ENCODE measurements at places on chromosomes 7 and 10.

DNA sequence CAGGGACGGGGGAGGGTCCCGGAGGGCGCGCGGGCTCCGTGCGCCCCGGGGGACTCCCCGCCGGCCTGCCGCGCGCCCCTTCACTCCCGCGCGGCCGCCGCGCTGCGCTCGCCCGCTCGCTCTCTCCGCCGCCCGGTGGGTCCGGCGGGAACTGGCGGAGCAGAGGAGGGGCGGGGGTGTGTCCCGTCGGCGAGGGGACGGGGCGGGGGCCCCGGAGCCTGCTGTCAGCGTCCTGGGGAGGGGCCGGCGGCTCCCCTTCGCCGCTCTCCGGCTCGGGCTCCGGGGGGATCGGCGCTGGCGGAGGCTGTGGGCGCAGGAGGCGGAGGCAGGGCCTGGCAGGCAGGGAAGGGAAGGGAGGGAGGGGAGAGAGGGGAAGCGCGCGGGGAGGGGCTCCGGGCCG, at the start of gene SH3PXD2A:
SH3PXD2A (minus strand) TSS at position 153 of the 400 bp plus-strand sequence. CDS start 310 bp downstream, outside the sequence.
- DNase-seq, result peak; percentile 71

DNA sequence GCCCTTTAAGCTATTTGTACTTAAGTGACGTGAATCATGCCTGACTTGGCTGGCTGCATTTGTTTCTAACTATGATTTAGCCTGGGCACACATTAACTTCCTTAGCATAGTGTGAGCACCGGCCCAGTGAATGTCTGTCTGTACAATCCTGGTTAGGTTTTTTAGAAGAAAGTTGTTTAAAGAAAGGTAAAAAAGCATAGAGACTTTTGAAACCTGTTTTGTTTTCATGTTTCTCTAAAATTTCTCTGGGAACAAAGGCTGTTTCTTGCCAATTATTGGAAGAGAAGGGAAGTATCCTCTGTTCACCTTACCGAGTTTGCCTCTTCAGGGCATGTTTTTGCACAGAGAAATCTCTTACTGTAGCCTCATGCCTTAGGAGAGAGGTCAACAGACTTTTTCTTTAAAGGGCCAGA, 42.9 kb upstream of the MET start:
- no peak for DNase-seq

- no peak for DNase-seq
Observed at GRCh38 chr7:154960063-154960790, 42.7 kb downstream of the PAXIP1 start.

GRCh38 chr10:58741673-58742072, 229.0 kb downstream of the BICC1 start:
- DNase-seq, result no peak

DNA sequence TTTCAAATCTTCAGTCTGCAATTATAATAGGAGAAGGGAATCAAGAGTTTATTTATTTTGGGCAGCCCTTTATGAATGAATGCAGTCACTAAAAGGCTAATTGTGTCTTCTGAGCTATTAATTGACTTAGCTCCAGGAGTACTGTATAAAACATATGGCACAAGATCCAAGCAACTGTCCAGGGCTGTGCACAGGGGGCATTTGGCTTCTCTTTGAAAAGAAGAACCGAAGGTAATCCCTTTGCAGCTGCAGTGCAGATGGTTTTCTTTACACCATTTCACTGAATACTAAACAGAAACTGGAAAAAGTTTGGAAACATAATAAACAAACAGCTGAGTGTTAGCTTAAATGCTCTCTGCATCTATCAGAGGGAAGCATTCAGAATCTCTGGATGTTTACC, 282.6 kb upstream of the LRRN3 start:
- no peak for DNase-seq
